Stimulated activated CD8-positive, alpha-beta memory T cell treated with anti-CD3 and anti-CD28 coated beads, Interleukin-2, amount 100 ng/mL, for 1 hour (primary cell): ENCODE measurements at places on chromosomes 3 and 15.

GRCh38 chr3:72191209-72191960, 406.4 kb upstream of the PROK2 start:
- DNase-seq: no peak

- no peak for DNase-seq
Observed at GRCh38 chr3:14472471-14473351, 67.4 kb downstream of the GRIP2 start.

GRCh38 chr3:53102601-53103147, 27.6 kb downstream of the RFT1 start:
- no peak for DNase-seq

DNA sequence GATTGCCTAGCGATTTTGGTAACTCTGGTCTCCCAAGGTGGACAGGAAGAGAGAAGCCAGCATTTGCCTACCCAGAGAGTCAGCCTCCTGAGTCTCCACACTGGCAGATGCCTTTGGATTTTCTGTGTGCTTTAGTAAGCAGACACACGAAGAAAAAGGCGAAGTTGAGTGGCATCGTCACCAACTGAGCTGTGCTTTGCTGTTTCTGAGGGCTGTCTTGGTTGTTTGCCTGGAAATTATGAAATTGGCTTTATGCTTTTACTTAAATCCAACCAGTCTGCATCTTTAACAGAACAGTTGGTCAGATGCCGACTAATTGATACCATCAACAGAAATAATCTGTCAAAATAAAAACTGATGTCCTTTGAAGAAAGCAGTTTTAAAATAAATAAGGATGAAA, 56.0 kb downstream of the CACNA2D3 start:
- no peak for DNase-seq

DNA sequence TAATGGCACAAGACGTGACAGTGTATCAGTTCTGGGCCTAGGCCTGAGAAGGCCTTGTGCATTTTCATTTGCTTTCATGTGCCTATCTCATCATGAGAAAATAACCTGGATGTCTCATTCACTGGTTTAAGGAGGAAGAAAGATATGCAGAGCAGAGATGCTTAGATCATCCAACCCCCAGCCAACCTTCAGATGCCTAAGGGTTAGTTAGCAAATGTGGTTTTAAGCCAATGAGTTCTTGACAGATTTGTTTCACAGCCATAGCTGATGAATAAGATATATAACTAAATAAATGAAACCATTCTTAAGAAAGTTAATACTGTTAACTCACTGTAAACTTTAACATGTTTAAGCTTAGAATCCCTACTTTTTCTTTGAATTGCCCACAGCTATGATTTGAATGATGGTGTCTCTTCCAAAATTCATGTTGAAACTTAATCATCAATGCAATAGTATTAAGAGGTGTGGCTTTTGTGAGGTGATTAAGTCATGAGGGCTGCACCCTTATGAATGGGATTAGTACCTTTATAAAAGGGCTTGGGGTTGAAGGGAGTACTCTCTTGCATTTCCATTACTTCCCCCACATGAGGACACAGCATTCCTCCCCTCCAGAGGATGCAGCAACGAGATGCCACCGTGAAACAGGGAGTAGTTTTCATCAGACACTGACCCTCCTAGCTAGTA, 324.6 kb upstream of the TBC1D5 start:
- DNase-seq: no peak

DNA sequence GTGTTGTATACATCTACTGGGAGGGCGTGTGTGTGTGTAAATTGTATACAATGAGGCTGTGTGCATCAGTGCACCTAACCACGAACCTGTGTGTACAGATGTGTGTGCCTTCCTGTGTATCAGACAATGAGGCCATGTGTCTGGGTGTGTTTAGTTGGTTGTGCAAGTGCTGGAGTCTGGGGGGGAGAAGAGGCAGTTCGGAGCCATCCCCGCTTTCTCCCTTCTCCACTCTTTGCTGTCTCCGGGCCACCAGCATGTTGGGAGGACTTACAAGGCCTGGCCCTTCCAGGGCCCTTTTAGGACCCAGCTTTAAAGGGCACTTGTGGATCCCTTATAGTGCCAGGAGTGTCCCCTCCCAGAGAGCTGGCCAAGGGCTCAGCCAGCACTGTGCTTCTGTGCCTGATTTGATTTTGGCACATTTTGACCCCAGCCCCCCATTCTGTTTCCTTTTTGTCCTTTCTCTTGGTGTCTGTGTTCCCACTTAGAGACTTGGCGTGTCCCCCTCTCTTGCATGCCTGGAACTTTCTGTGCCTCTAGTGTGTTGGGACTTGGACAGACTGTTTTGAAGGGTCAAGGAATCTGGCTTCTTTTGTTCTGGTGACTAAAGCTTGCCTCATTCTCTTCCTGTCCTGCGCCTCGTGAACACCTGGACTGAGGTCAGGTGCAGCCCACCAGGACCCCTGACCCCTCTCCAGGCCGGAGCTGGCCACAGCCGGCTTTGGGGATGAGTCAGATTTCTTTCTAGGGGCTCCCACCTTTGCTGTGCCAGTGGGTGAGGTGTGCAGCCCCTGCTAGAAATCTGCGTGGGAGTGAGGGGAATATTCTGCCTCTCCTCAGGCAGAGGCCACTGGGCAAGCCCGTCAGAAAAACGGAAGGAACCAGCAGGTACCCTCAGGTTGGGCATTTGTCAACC, 1.5 kb downstream of the CTDSPL start:
- DNase-seq: no peak

GRCh38 chr3:63874769-63875168, 11.1 kb downstream of the ATXN7 start:
- no peak for DNase-seq

DNA sequence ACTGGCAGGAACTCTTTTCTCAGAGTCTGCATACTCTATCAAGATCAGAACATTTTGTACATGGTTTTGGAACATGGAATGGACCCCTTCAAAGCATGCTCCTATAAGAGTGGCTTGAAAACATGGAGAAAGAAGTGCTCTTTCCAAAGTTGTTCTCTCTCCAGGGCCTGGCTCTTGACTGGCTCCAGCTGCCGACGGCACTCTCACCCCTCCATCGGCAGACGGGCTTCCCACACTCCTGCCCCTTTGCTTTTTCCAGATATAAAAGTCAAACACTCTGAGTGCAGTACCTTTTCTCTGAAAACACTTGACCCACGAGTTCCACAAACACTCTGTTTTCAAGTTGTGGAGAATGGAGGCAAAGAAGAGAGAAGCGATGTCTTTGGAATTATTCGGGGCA, 72.5 kb upstream of the ONECUT1 start:
- DNase-seq: no peak

DNA sequence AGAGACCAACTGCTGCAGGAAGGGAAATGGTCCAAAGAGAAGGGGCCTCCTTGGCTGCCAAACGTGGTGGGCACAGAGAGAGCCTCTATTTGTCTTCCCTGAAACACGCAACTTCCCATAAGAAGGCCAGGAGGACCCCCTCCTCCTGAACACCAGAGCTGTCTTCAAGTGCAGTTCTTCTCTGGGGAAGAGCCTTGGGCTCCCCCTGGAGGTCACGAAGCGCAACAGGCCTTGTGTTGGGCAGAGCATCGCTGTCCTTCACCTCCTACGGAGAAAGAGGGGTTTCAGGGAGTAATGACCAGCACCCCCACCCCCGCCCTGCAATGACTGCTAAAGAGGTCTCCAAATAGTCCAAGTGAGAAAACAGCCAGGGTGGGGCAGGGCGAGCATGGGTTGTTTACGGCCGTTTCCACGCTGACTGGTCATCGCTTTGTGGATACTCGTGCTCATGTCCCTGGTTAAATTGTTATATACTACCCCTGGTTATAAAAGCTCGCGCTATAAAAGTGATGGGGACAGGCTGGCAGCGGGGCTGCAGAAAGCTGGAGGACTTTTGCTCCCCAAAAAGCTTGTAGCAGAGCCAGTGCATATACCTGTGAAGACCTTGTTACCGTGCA, 397.5 kb upstream of the ATP10A start:
- DNase-seq: no peak

DNA sequence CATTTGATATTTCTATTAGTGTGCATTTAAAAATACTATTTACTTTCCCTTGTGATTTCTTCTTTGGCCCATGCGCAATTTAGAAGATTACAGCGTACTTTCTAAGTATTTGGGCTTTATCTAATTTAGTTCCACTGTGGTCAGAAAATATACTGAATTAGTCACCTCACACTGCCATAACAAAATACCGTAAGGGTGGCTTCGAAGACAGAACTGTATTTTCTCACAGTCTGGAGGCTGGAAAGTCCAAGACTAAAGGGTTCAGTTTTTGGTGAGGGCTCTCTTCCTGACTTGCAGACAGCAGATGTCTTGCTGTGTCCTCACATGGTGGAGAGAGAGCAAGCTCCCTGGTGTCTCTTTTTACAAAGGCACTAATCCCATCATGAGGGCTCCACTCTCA, 286.2 kb downstream of the ADAMTSL3 start:
- DNase-seq: no peak

DNA sequence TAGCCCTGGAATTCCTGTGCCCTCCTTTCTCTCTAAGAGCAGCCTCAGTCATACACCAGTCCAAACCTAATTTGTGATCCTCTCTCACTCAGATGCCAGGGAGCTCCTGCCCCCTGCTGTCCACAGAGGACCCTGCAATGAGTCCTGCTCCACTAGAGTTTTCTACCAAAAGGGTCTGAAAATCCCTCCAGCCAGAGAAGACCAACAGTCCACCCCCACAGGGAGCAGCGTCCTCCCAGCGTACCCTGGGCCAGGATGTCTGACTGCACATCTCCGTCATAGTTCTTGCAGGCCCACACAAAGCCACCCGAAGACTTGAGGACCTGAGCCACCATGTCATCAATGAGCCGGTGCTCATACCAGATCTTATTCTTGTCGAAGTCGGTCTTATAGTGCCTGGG, 15.4 kb downstream of the IDH2 start:
- no peak for DNase-seq
